ENCODE measurements at places on chromosomes 12 and 14. TPM values are rescaled to one million over a fixed set of nuclear protein-coding genes. Genes with fewer than 3 reads are reported as not detected.

- peak; percentile 52 for DNase-seq
Observed at GRCh38 chr12:153080-153746, 60.7 kb downstream of the SLC6A12 start.

The SRRM4 gene
- total RNA-seq = not detected

DNA sequence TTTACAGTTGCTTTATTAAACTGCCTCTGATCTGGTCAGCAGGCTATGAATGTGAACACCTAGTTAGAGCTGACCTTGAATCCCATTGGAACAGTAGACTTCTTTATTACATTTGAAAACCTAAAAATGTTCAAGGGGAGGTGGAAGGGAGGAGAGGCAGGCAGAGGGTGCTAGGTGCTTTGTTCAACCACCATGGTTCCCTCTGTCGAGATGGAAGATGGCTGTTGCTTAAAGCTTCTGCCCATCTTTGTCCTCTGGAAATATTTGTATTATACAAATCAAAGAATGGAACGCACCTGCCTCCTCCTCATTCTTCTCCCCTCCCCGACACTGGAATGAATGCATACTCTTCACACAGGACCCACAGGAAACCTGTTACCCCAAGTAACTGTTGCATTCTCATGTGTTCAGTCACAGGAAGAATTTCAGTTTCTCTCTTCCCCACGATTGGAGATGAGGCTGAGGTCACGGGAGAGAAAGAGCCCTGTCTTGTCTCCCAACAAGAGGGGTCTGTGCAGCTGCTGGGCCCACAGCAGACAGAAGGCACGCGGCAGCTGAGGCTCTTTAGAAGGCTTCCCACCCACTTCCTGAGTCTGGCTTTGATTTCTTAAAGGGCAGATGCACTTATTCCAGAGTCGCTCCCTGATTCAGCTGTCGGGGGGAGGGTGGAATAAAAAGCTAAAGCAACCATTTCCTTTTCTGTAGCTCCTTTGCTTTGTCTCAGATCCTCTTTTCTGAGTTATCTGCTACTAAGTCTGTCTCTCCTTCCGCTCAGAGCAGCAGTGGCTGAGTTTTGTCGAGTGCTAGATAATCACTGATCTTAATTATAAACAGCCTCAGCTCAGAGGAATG, 217.9 kb upstream of the BTG1 start:
- peak; percentile 19 for DNase-seq

DNA sequence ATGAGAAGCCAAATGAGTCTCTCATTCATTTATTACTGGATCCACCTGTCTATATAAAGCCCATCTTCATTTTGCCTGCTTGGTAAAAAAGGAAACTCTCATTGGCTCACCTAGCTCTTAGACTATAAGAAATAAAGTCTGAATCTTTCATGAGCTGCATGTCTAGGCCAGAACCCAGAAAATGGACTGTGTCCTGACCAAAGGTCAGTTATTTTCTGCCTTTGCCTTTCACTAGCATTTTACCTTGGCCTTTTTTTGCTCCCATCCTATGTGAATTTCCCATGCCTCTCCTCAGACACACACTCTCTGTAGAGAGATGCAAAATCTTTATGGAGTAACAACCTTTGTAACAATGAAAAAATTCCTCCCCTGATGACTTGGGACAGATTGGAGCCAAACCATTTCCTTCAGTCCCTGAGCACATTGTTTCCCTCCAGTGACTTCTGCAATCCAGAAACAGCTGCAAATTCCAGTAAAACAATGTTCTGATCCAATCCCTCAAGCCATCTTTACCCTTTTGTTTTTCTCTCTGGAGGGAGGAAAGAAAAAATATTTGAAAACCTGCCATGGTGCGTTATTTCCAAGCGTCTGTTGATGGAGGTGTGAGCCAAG, 33.6 kb upstream of the MAP3K9 start:
- DNase-seq = no peak
